ENCODE measurements at places on chromosomes 12 and 14.

DNA sequence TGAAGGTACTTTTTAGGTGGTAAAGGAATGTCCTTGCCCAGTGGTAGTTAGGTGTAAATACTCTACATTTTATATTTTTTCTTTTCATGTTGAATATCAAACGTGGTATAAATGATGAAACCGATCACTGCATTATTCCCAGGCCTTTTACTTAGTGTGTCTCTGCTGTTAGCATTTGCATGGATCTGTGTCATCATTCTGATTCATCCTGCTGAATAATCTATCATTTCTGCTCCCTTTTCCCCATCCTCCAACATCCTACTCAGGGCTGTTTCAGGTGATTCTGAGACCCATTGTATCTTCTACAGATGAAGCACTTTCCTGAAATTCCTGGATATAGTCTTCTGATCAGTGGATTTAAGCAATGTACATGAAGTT, 61.0 kb upstream of the PTHLH start:
- no peak for DNase-seq

DNA sequence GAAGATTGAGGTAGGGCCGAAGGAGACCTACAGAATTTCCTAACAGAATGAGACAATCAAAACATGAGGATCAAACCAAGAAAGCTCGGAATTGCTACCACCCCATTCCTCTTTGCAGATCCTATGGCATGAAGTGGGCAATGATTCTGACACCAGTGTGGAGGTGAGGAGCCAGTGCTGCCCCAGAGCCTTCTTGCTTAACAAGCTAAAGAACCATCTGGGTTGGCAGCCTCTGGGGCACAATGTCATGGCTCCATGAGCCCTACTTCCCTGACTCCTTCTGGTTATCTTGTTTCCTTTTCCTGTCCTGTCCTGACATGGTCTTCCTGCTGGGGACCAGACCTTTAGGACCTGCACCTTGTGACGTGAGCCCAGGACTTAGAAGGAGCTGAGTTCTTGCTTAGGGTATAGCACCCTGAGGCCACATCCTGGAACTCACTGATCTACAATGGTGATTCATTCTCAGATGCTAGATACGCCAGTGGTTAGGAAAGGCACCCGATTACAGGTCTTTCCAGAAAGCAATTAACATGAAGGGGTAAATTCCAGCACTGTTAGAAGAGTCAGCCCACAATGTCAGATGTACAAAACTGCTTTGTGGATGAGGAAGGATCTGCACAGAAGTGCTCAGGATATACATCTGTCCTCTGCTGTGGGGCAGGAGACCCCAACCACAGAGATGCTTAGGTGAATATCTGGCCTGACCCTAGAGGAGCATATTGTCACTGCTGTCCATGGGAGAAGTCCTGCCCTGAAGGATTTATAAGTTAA, 324.2 kb downstream of the ZFP36L1 start:
- DNase-seq: peak; percentile 68

- DNase-seq: no peak
These were observed 352.2 kb upstream of the FBXO33 start for GRCh38 chr14:39784461-39784860.

DNA sequence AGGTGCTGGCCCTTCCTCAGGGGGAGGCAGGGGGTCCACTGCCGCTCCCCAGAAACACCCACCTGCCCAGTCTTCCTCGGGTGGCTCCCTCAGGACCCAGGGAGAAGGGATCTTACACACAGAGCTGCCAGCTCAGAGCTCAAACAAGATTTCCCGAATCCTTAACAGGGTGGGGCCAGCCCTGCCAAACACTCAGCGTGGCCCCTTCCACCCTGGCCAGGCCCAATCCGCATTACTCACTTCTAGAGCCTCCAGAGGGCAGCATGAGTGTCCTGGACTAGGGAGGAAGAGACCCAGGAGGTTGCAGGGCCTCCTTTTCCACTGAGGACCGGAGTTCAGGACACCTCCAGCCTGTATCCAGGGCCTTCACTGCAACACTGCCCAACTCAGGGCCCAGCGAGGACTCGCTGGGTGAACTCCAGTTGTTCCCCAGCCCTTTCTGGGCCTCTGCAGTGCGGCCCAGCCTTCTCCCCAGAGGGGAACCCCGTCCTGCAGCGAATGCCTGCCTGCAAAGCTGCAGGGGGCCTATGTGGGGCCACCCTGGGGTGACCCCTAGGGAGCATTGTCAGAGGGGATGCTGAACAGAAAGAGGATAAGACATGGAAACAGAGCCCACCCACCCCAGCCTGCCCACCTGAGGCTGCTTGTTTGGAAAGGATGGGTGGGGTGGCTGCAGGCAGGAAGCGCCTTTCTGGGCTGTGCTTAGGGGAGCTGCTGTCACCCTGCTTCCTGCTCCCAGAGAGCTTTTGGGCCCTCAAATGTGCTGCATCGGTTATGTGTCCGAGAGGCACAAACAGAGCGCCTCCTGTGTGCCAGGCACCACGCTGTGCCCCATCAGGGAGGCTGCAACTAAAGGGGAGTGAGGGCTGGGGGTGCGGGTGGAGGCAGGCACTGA, 43.8 kb downstream of the CCNK start:
- no peak for DNase-seq

GRCh38 chr12:27635349-27635972, 60.8 kb upstream of the REP15 start:
- DNase-seq: no peak

DNA sequence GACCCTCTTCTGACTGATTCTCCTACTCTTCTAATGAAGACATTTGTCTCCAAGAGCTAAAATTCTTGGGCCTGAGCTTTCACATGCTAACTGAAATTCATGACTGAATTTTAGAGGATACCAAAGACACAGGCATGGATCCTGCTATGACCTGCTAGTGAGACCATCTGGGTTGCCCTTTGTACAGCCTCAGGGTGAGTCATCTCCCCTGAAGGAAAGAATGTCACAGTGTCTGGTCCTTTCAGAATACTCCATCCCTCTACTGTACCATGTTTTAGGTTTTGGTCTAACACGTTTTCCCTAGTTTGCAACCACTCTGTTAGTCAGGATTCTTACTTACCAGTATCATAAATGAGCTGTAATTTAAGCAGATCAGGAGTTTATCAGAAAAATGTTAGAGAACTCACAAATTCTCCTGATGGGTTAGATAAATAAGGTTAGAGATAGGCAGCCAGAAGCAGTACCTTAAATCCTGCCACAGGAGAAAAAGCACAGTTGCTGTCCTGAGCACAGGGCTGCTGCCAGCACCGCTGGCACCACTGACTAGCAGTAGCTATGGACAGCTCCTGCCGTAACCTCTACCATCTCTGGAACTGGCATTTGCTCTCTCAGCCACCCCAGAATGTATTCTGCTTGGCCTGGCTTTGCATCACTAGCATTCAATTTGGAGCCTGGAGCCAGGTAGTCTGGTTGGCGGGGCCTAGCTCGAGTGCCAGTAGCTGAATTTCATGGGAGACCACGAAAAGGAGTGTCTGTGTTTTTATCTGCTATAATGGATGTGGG, 127.6 kb downstream of the ANO6 start:
- no peak for DNase-seq

DNA sequence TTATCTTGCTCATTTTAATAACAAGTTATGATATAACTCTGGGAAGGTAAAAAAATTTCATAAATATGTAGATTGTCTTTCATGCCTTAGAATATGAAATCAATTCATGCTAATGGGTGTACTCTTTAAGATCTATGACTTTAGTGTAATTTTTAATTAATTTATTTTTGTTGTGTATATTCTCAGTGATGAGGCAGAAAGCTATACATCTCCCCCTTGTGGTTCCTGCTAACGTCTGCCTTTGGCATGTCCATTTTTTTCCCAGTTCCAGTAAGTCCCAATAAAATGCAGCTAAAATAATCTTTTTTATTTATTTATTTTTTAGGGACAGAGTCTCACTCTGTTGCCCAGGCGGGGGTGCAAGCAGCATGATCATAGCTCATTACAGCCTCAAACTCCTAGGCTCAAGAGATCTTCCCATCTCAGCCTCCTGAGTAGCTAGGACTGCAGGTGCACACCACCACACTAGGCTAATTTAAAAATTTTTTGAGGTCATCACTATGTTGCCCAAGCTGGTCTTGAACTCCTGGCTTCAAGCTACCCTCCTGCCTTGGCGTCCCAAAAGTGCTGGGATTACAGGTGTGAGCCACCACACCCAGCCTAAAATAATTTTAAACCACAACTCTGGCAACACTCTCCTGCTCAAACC, 3.3 kb upstream of the CHURC1 start:
- DNase-seq: no peak

- no peak for DNase-seq
These were observed 11.8 kb downstream of the CCDC92 start for GRCh38 chr12:123960856-123961255.

DNA sequence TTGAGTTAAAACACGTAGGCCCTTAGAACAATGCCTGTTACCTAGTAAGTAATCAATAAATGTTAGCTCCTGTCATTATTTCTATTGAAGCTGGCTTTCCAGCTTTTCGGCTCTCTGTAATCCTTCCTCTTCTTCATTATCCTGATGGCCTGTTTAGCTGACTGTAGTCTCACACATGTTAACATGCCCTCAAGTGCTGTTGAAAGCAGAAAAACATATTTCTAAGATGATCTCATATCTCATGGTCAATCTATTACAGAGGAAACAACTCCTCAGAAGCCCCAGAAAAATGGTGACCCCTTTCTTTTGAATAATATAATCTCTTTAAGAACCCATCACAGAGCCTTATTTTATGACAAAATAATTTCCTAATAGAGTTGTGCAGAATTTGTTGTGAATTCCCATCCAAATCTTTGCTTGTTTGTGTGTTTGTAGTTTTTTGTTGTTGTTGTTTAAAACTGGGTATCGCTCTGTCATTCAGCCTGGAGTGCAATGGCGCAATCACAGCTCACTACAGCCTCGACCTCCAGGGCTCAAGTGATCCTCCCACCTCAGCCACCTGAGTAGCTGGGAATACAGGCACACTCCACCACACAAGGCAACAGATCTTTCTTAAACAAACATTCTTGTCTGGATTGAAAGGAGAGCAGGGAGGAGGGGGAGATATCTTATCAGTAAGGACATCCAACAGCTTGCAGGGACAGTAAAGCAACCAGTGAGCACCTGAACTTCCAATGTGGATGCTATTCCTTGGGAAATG, 242.5 kb upstream of the CAND1 start:
- no peak for DNase-seq

- DNase-seq: no peak
These were observed 273.9 kb upstream of the RGS6 start for GRCh38 chr14:71658261-71658860.

- DNase-seq: no peak
These were observed 1.2 kb downstream of the FBXO34 start for GRCh38 chr14:55272387-55272786.

Data from T-helper 2 cell treated with Interferon-gamma antibody and Interleukin-4, amounts not matched to agents 5 μg/mL and 100 μg/mL, for 36 hours (primary cell).